Activated naive CD4-positive, alpha-beta T cell treated with anti-CD3 and anti-CD28 coated beads, Interleukin-2, amount 50 U/mL, for 72 hours (primary cell): ENCODE measurements at places on chromosomes 13 and 19.

- no peak for DNase-seq
These were observed 216.2 kb downstream of the SLC7A1 start for GRCh38 chr13:29379281-29379680.

- no peak for DNase-seq
These were observed 376.4 kb downstream of the FGF9 start for GRCh38 chr13:22047082-22047784.

DNA sequence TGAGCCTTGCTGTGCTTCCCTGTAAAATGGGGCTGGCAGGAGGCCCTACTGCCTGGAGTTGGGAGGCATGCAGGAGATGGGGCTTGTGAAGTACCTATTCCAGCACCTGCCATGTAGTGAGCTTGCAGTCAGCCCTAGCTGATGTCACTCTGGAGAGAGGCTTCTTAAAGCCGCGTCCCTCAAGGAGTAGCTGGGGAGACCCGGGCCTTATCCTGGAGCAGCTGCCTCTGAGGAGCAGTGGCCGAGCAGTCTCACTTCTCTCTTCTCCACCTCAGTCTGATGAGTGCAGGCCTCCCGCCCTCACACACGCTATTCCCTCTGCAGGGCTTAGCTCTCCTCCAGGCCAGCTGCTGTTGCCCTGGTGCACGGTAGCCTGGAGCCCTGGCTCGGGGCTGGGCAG lies 18.0 kb downstream of the CLASRP start:
- no peak for DNase-seq

DNA sequence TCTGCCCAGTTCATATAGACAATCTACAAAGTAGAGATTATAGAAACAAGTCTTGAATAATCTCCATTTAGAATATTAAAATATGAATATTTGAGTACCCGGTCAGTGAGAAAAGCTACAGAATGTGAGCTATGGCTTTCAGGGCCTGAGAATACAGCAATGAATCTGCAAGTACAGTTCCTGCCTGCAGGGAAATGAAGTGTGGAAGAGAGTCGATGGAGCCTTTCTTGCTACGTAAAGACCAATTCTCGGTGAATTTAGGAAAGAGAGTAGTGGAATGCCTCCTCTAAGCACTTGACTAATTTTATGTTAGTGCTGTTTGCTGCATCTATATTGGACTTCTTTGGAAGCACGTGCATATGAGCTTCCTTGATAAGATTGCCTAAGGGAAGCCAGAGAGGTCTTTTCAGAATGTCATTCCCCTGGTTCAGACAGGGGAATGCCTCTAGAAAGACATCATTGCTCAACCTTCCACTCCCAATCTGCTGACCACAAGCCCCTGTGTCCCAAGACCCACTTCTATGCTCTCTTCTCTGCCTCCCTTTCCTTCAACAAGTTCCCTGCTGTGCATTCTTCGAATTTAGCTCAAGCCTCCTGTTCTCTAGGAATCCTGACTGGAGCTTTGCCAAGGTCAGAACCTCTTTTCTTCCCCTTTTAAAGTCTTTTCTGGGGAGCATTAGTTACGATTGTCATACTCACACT lies 41.9 kb downstream of the GPC6 start:
- no peak for DNase-seq

DNA sequence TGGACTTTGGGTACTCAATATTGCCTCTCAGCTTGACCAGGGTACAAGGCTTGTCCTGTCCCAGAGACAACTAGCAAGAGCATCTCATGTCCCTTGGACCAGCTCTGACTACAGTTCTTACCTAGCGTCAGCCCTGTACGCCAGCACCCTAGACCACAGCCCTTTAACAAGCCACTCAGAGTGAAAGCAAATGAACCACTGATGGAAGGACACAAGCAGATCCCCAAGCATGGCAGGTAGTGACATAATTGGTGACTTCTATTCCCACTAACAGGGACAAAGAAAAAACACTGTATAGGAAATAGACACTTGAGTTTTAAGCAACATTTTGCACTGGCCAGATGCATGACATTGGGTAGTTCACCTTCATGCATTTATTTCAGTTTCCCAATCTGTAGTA lies 8.8 kb upstream of the LRCH1 start:
- no peak for DNase-seq
